ENCODE measurements at places on chromosomes 7 and 10. TPM values are rescaled to one million over a fixed set of nuclear protein-coding genes. Genes with fewer than 3 reads are reported as not detected.

Gene PLXDC2
- 114 TPM for total RNA-seq

Gene GPAM
- 12.9 TPM for total RNA-seq

Gene SPDYE6
- total RNA-seq = not detected

Gene TMEM209
- total RNA-seq = 23.5 TPM

Gene LEP
- total RNA-seq = 0.11 TPM

Gene ITGB8
- total RNA-seq = 41.0 TPM

Gene OR13A1
- total RNA-seq = not detected

Gene FFAR4
- total RNA-seq = not detected

Gene HEPACAM2
- total RNA-seq = not detected

Gene SKAP2
- total RNA-seq = 2.4 TPM
